SJCRH30 (cell line): ENCODE measurements at places on chromosomes 6 and 20. TPM values are rescaled to one million over a fixed set of nuclear protein-coding genes. Genes with fewer than 3 reads are reported as not detected.

GRCh38 chr6:6246544-6246943 lies 73.9 kb downstream of the F13A1 start:
- peak; percentile 7 for DNase-seq

DNA sequence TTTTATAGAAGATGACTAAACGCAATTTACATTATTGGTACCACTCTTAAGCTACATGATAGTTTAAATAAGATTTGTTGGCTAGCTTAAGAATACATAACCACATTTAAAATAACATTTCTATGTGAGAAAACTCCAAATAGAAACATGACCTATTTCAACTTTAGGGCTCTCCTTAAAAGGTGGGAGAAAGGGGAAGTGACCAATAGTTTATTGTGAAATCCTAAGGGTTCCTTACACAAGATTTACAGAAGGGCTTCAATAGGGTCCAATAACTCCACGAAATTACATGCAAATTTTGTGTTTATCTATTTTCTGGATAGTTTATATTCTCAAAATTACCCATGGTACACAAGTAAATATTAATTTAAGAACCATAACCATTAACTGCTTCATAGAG lies 91.6 kb upstream of the DST start:
- DNase-seq, result no peak

Gene CEP85L
- total RNA-seq, result 12.4 and 15.7 TPM in 2 replicates

DNA sequence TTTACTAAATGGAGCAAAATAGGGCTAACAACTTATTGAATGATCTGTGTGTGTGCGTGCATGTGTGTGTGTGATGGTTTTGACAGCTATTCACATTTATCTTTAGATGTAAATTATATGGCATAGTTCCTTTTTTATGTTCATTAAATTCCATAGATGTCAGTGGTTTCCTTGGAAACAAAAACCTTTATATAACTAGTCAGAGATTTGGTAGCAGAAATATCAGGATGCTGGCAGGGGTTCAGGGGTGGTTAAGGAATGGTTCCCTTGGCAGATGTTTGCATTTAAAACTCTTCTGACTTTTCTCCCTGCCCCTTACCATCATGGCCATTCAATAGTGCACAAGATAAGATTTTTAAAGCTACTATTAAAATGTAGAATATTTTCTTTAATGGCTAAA lies 256.6 kb downstream of the PLCB1 start:
- no peak for DNase-seq

DNA sequence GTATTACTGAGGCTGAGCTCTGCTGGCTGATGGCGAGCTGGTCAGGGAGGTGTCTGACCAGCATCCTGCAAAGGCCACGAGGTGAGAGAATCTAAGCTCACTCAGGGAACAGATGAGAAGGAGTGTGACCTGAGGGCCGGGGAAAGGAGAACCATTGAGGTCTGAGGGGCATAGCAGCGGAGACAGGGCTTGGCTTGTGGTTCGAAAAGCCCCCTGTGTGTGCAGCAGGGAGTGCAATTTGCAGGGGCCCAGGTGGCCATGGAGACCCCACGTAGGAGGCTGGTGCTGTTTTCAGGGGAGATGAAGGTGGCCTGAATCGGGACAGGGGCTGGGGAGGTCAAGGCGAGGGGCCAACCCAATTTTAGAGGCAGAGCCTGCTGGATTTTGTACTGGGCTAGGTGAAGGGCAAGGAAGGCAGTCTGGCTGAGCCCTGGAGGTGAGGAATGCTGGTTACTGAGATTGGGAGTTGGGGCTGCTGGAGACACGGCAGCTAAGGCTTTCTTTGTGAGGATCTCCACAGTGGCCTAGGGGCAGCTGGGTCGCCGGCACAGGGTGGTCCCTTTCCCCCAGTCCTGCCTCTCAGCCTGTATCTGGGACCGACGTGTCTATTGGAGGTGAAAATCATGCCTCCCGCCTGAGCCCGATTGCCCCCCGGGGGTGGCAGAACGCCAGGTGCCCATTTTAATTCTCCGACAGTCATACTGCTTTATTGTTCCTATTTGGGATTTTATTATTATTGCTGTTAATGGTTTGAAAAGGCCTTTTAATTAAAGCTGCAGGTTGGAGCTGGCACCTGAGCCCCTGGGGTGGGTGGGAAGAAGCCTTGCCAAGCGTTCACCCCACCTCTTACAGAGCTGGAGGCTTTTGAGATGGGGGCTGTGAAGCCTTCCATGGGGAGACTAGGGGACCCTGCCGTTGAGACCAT lies 28.4 kb downstream of the DLGAP4 start:
- DNase-seq, result no peak
